ENCODE measurements at places on chromosomes 6 and 20.

GRCh38 chr6:136403110-136403980 lies 113.7 kb upstream of the BCLAF1 start:
- no peak for DNase-seq

DNA sequence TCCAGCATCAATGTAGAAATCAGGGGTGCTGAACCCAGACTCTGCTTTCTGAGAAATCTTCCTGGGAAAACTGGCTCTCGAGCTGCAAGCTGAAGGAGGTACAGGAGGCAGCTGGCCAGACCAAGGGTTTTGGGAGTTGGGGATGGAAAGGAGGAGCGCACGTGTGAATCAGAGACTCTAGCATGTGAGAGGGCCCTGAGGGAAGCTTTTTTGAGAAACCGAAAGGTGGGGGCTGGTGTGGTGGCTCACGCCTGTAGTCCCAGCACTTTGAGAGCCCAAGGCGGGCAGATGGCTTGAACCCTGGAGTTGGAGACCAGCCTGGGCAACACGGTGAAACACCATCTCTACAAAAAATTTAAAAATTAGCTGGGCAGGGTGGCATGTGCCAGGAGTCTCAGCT lies 37.1 kb upstream of the EEF1E1 start:
- DNase-seq, result no peak

- no peak for DNase-seq
Observed at GRCh38 chr6:158191761-158192160, 23.6 kb downstream of the GTF2H5 start.

- no peak for DNase-seq
Observed at GRCh38 chr6:49468042-49468441, 4.9 kb downstream of the CENPQ start.

DNA sequence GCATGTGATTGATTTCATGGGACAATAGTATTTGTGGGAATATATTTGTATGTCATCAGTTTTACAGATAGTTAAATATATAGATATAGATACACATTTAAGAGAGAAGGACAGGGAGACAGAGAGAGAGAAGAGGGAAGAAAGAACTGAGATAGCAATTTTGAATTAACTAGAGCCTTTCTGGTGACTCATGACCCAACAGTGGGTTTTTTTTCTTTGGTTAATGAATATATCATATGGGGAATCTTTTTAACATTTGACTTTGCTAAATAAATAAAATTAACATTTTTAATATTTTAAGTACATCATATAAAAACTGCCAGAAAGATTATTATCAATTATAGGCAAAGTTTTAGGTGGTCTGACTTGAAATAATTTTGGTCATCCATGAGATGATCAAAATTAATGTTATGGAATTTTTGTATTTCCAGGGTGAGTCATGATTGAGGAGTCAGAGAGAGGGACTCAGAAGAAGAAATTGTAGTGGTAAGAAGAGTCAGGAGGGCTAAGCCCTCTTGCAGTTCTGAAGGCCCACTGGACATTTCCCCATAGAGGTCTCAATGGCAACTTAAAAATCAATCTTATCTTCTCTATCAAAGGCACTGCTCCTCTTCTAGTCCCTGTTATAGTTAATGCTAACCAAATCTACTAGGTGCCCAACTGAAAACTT lies 508.1 kb upstream of the MAP3K7 start:
- DNase-seq, result no peak
